ENCODE measurements at places on chromosomes 3 and 15. TPM values are rescaled to one million over a fixed set of nuclear protein-coding genes. Genes with fewer than 3 reads are reported as not detected.
A peak's percentile ranks its signal among the peaks of the same experiment; 100 is the strongest.

- H3K27me3 ChIP-seq: no peaks in the 10 kb centered on the region
- H3K4me3 ChIP-seq: peak overlapping the region; percentile 85
- no peak for DNase-seq
- peak overlapping the region; percentile 81 for H3K27ac ChIP-seq
Observed at GRCh38 chr15:73631915-73632669, 1.1 kb downstream of the NPTN start.

Gene CHRNA7
- 0.32 TPM for total RNA-seq

DNA sequence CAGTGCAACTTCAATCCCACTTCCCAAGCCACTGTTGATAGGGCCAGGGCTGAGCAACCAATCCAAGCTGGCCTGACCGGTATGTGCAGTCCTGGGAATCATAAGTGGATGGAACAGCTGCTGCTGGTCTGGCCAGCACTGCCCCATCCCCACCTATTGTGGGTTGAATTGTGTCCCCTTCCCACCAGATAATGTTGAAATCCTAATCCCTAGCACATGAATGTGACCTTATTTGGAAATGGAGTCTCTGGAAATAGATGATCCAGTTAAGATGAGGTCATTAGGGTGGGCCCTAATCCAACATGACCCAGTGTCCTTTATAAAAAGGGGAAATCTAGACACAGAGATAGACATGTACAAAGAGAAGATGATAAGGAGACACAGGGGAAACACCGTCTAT lies 13.7 kb upstream of the PDIA5 start:
- H3K36me3 ChIP-seq: no peaks in the 10 kb centered on the region
- DNase-seq: peak; percentile 13
- H3K27ac ChIP-seq: no peak overlapping the region
- no peaks in the 10 kb centered on the region for H3K27me3 ChIP-seq
- no peaks in the 10 kb centered on the region for H3K4me1 ChIP-seq
- no peak overlapping the region for H3K4me3 ChIP-seq

Gene CNTN6
- total RNA-seq: not detected

GRCh38 chr15:65365229-65365628 lies 12.6 kb downstream of the IGDCC3 start:
- no peak for DNase-seq
- no peaks in the 10 kb centered on the region for H3K27me3 ChIP-seq

Gene CCDC191
- 0.95 TPM for total RNA-seq

DNA sequence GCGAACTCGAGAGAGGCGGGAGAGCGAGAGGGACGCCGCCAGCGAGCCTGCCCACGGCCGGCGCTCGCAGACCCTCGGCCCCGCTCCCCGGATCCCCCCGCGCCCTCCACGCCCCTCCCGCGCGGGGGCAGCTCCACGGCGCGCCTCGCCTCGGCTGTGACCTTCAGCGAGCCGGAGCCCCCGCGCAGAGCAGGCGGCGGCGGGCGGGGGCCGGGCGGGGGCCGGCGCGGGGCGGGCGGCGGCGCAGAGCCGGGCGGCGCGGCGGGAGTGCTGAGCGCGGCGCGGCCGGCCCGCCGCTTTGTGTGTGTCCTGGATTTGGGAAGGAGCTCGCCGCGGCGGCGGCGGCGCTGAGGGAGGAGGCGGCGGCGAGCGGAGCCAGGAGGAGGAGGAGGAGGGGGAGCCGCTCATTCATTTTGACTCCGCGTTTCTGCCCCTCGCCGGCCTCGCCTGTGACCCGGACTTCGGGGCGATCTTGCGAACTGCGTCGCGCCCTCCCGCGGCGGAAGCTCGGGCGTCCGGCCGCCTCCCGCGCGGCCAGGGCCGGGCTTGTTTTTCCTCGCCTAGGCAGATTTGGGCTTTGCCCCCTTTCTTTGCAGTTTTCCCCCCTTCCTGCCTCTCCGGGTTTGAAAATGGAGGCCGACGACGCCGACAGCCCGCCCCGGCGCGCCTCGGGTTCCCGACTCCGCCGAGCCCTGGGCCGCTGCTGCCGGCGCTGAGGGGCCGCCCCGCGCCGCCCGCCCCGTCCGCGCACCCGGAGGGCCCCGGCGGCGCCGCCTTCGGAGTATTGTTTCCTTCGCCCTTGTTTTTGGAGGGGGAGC lies 524 bp downstream of the IGF1R start:
- H3K4me1 ChIP-seq: peaks cover 19% of the 10 kb centered on the region
- peak overlapping the region; percentile 92 for H3K27ac ChIP-seq
- peaks cover 6% of the 10 kb centered on the region for H3K27me3 ChIP-seq

GRCh38 chr3:113268942-113269341 lies 57.6 kb downstream of the BOC start:
- no peaks in the 10 kb centered on the region for H3K27me3 ChIP-seq
- H3K4me1 ChIP-seq: peaks cover 13% of the 10 kb centered on the region
- H3K27ac ChIP-seq: no peak overlapping the region
- DNase-seq: no peak

- no peaks in the 10 kb centered on the region for H3K27me3 ChIP-seq
- peaks cover 16% of the 10 kb centered on the region for H3K36me3 ChIP-seq
- no peak for DNase-seq
- no peak overlapping the region for H3K4me3 ChIP-seq
- no peak overlapping the region for H3K27ac ChIP-seq
- H3K4me1 ChIP-seq: no peaks in the 10 kb centered on the region
Observed at GRCh38 chr3:51708216-51708845, 1.5 kb downstream of the GRM2 start.

DNA sequence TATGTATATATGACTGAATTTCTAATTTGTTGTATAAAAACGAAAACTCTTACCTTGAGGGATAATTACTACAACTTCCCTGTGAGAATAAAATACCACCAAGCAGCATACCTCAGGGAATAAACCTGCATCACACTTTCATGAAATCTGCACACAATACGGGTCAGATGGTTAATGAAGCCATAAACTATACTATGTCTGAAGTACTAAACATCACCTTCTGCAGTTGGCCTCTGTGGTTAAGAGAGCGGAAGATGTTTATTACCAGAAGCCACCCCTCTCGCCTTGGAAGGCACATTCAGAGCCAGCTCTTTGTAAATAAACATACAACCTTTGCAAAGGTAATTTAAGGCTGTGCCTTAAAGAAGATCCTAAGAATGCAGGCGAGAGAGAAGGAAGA lies 462.1 kb upstream of the NR2F2 start:
- no peaks in the 10 kb centered on the region for H3K36me3 ChIP-seq
- peaks cover 2% of the 10 kb centered on the region for H3K27me3 ChIP-seq
- H3K4me3 ChIP-seq: no peak overlapping the region
- DNase-seq: no peak
- H3K4me1 ChIP-seq: no peaks in the 10 kb centered on the region
- H3K27ac ChIP-seq: no peak overlapping the region

GRCh38 chr3:16907243-16907642 lies 22.5 kb downstream of the PLCL2 start:
- peak overlapping the region; percentile 37 for H3K4me3 ChIP-seq
- no peak for DNase-seq
- peaks cover 74% of the 10 kb centered on the region for H3K4me1 ChIP-seq

DNA sequence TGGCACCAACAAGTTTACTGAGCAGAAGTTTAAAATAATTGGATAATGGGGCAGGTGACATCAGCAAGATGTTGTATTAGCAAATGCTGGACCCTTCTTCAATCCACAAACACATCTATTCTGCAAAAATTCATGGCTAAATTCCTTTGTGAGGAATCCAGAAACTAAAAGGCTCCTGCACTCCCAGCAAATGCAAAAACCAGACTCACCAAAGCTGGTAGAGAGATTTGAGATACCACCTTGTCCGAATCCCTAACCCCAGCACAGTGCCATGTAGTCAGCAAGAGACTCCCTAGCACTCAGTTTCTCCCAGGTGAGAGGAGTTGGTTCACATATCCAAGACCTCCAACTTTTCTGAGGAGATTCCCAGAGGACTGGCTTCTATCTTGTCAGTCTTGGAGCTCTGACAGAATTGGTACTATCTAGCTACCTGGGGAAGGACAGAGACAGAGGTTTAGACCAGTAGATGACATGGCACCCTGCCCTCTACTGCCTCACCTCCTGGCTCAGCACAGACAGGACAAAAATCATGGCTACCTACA lies 21.8 kb downstream of the GREM1 start:
- H3K4me1 ChIP-seq: no peaks in the 10 kb centered on the region
- no peaks in the 10 kb centered on the region for H3K36me3 ChIP-seq
- DNase-seq: no peak
- H3K27ac ChIP-seq: no peak overlapping the region
- no peak overlapping the region for H3K4me3 ChIP-seq

Gene SYNPR
- total RNA-seq: not detected

GRCh38 chr3:156670077-156670476 lies 4.3 kb upstream of the TIPARP start:
- peaks cover 8% of the 10 kb centered on the region for H3K4me1 ChIP-seq
- H3K36me3 ChIP-seq: no peaks in the 10 kb centered on the region
- H3K27ac ChIP-seq: no peak overlapping the region
- H3K4me3 ChIP-seq: no peak overlapping the region

Gene FGF7
- total RNA-seq: 2.7 TPM

DNA sequence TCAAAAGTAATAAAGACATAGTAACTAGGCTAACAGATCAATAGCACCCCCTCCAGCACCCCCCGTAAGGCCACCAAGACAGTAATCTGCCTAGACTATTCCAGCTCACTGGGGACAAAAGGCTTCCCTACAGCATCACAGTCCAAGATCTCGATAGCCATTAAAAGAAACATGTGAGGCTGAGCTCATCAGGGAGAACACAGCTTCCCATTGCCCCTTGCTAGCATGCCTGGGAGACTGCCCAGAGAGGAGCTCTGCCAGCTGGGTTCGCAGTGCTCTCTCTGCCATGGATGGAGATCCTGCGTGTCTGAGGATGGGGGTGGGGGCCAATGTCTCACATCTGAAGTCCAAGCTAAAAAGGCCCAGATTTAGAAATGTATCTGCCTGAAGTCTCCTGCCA lies 17.8 kb downstream of the LRIG1 start:
- H3K27me3 ChIP-seq: no peaks in the 10 kb centered on the region
- H3K4me3 ChIP-seq: peak overlapping the region; percentile 35
- H3K36me3 ChIP-seq: no peaks in the 10 kb centered on the region
- H3K4me1 ChIP-seq: peaks cover 97% of the 10 kb centered on the region
- peak; percentile 87 for DNase-seq
